ENCODE measurements at places on chromosomes 13 and 19. TPM values are rescaled to one million over a fixed set of nuclear protein-coding genes. Genes with fewer than 3 reads are reported as not detected.

DNA sequence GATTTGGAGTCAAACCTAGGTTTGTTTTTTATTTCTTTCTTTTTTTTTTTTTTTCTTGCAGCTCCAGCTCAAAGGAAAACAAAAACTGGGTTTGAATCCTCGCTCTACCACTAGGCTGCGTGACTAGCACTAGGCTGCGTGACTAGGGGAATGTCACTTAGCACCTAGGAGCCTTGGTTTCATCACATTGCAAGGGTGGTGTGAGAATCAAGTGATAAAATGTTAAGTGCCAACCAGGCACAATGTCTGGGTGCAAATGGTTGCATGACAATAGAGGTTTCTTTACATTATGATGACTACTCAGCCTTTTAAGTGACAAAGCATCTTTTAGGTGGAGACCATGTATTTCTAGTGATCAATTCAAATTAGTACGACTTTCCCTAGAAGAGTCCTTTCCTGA is 27.9 kb downstream of the RCBTB2 start:
- no peak for DNase-seq

- DNase-seq = no peak
Measured at GRCh38 chr13:52459668-52460067, 4.4 kb downstream of the CKAP2 start.

DNA sequence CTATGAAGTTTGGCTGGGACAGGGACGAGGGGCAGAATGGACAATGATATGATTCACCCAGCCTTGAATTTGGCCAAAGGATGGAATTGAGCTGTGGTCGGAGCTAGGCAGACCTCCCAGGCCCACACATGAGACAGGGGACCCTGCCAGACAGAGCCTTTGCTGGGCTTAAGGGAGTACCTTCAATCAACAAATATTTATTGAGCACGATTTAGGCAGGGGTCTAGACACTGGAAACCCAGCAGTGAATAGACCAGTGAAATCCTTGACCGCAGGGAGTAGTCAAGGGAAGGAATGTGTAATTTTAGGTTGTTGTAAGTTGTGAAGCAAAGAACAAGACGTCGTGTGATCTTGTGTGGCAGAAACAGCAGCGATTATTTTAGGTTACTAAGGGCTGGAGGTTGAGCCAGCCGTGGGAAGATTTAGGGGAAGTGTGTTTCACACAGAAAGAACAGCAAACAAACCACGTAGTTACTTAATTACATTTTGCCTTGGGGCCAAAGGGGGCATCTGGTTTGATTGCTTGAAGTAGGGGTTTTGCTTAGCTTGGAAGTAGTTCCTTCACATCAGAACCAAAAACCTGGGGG is 16.9 kb upstream of the AP1M2 start:
- DNase-seq = no peak

- DNase-seq = no peak
Measured at GRCh38 chr19:39670998-39671397, 15.3 kb downstream of the LGALS16 start.

GRCh38 chr19:4600893-4601292 is 38.4 kb upstream of the TNFAIP8L1 start:
- no peak for DNase-seq

DNA sequence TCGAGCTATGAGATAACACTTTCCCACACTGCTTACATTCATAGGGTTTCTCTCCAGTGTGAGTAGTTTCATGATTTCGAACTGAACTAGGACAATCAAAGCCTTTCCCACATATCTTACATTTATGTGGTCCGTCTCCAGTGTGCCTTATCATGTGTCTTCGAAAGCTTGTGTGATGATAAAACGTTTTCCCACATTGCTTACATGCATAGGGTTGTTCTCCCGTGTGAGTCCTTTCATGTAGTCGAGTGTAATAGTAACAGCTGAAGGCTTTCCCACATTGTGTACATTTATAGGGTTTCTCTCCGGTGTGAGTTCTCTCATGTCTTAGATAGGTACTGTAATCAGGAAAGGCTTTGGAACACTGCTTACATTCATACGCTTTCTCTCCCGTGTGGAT is 16.3 kb downstream of the ZNF823 start:
- DNase-seq = no peak

GRCh38 chr13:73479856-73480255 is 421.1 kb downstream of the KLF5 start:
- no peak for DNase-seq

GRCh38 chr13:38376546-38376945 is 26.9 kb downstream of the UFM1 start:
- no peak for DNase-seq

DNA sequence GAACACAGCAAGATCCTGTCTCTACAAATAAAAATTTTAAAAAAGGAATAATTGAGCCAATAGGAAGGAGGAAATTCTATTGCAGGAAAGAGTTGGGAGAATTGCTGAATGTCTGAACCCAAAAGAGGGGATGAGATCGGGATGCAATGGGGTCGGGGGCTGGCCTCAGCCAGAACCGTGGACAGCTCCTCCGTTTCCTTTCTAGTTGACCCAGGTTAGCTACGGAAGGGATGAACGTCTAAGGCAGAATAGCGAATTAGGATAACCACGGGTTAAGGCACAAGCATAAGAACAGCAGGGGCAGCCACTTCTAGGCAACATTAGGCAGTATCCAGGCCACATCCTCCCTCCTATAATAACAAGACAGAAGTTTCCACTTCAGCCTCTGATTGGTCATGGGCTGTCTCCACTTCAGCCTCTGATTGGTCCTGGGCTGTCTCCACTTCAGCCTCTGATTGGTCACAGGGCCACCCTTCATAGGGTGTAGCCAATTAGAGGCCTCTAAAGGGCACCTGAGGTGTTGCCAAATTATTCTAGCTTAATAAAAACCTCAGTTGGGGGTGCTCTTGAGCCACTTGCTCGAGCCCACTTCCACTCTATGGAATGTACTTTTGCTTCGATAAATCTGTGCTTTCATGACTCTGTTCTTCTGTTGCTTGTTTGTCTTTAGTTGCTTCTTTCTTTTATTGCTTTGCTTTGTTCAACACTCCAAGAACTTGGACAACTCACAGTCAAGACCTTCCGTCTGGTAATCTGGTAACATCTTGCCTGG is 24.9 kb upstream of the TPM4 start:
- no peak for DNase-seq

- no peak for DNase-seq
Measured at GRCh38 chr19:3033595-3034405, 4.7 kb upstream of the TLE2 start.

DNA sequence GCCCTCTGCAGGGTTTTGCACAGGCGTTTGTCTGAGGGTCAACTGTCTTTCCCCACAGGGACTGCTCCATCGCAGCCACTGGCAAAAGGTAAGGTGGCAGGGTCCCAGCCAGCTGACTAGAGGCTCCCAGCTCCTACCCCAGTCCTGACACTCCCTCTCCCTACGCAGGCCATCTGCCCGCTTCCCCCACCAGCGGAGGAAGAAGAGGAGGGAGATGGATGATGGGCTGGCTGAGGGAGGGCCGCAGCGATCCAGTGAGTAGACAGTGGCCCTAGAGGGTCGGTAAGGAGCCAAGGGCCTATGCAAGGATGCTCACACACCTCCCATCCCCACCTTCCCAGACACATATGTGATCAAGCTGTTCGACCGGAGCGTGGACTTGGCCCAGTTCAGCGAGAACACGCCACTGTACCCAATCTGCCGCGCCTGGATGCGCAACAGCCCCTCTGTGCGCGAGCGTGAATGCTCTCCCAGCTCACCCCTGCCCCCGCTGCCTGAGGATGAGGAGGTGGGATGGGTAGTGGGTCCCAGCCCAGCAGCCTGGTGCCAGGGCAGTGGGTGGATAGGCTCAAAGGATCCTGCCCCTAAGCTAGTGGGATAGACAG is 4.0 kb downstream of the HSPB6 start:
- DNase-seq = no peak

DNA sequence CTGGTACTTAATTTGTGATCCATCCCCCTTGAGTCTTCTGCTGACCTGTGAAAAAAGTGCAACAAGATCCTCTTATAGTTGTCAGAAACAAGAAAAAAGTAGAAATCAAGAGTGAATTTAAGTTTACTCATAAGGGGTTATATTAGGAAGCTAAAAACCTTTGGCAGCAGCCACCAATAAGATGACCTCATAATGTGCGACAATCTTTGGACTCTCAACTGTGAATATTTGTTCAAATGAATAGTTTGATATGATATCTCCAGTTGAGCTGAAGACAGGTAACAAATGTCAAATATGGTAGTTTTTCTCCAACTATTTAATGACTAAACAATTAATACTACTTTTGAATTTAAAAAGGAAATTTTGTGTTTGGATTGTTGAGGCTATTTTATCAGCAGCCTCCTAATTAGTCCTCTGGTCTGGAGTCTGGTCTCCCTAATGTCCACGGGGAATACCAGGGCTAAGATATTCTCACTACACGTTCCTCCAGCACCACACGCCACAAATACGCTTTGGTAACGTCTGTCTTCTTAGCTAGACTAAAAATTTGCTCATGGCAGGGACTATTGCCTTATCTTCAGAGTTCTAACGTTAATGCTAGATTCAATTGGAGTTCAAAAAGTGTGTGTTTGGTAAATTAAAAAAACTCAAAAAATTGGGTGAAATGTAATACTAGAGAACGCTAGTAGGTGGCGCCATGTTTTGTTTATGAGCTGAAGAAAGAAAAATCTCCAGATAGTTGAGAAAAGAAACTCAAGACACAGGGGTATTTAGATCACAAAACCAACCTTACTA is 51.0 kb upstream of the PDX1 start:
- DNase-seq = no peak

DNA sequence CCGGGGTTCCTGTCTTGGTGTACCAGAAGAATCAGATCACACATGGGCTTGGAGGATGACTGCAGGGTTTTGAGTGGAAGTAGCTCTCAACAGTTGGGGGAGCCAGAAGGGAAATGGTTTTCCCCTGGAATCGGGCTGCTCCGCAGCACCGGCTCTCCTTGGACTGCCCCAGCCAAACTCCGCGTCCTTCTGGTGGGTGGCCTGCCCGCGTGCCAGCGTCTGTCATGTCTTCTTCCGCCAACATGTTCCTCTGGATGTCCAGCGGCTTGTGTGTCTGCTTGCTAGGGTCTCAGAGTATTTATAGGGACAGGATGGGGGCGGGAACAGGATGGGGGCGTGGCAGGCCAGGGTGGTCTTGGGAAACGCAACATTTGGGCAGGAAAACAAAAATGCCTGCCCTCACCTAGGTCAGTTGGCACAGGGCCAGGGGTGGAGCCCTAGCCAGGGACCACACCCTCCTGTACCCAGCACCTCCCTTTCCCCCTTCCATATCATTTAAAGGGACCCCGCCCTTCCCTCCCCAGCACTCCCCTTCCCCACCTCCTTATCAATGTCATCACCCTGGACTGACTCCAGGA is 1.3 kb upstream of the ZNF30 start:
- DNase-seq = no peak

GRCh38 chr13:86510792-86511191 is 711.6 kb upstream of the SLITRK6 start:
- no peak for DNase-seq

DNA sequence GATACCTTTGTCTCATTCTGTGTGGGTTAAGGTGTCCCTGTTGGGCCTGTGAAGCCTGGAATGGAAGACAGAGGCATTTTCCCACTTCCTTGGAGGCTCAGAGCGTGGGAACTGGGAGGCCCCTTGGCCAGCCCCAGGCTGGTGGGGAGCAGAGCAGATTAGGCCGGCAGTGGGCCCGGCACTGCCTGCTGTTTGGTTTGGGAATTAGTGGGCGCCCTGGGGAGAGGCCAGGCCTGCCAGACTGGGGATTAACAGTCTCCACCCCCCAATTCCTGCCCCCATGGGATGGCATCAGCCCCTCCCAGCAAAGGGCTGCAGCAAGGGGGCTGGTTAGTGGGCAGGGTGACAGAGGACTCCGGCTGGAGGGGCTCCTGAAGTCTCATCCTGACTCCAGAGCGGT is 3.1 kb upstream of the BEST2 start:
- DNase-seq = no peak

- no peak for DNase-seq
Measured at GRCh38 chr19:1935484-1936208, 5.3 kb upstream of the CSNK1G2 start.

GRCh38 chr13:78383071-78383484 is 220.3 kb downstream of the POU4F1 start:
- DNase-seq = no peak

DNA sequence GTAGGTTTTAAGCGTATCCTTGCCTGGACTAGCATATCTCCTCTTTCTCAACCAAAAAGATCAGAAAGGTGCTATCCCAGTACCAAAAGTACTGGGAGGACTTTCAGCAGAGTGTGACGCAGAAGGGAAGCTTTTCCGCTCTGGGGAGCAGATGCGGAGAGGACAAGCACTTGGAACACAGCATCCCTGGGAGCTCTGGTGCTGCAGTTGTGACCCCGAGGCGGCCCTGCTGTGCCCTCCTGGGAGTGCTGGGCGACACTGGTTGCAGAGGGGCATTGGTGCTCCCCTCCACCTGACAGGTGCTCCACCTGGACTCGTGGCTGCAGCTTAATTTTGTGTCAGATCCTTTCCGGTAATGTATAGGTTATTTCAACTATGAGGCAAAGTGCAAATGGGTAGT is 3.4 kb downstream of the NAXD start:
- no peak for DNase-seq

DNA sequence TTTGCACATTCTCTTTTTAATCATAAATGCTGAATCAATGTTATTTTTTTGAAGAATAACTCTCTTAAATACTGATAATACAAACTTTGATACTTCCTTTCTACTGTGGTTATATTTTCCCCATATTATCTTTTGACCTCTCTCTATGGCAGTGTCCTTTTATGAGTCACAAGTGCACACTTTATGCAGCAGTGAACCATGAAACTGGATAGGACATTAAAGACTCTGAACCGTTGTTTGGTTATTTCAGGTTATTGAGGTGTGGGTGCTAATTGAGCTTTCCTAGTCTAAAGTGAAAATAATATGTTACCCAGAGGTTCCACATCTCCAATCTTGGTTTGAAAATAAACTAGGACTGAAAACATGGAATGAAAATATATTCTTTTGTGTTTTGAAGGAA is 71.4 kb downstream of the DGKH start:
- no peak for DNase-seq

DNA sequence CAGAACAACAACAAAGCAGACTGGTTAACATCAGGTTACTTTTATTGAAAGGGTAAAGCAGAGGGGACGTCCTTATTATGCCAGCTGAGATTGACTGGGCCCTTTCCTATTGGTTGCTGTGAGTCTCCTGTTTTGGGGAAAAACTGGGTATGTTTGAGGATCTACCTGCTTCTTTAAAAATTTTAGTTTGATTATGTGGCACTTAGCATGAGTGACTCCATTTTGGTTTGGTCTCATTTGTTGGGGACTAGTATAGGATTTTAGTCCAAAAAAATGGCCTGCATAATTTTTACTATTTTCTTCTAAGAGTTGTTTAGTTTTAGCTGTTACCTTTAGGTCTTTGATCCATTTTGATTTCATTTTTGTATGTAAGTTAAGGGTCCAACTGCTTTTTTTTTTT is 14.4 kb downstream of the ZNF627 start:
- no peak for DNase-seq

The SOX1 gene
- not detected for total RNA-seq

The IGFL3 gene
- total RNA-seq = not detected

The ANGPTL8 gene
- 2.0 TPM for total RNA-seq

The LSR gene
- total RNA-seq = 29.1 TPM

The UHRF1 gene
- 3.1 TPM for total RNA-seq

All from tibial nerve (tissue), 4 donors.